ENCODE measurements at places on chromosomes 2 and 18.

- DNase-seq, result no peak
Observed at GRCh38 chr18:28099237-28099636, 77.7 kb downstream of the CDH2 start.

- DNase-seq, result no peak
Observed at GRCh38 chr2:3451926-3452671, 67.2 kb downstream of the ADI1 start.

DNA sequence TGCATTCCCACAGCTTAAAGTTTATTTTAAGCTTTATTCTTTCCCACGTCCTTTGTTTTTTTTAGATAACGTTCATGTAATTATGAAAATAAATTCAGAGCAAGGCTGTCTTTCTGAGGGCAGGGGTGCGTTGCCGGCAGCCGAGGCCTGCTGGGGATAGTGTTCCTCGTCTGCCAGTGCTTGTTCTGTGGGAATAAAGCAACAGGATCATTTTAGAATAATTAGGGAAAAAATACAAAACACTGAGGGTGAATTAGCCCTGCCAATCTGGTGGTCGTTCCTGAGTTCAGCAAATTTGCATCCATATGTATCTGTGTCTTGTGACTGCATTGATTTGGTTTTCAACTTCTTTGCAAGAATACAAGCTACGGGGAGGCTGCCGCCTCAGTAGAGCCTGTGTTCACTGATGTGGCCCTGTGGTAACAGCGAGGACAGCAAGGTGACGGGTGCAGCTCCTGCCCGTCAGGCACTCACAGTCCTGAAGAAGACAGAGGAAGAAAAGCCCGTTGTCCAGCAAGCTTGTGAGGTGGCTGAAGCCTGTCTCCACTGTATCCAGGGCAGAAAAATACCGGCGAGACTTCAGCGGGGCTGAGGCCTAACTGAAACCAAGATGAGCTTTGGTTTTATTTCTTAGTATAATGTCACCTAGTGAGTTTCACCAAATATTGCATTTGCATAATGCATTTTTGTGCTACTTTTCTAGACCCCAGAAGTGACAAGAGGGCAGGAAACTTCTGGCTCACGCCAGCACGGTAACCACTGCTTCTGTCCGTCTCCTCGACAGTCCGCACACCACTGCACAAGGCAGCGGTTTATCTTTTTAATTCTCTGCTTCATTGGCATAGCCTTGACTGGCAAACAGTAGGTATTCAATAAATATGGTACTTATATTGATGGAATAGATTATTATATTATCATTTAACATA lies 64.5 kb downstream of the SH3YL1 start:
- DNase-seq, result no peak

GRCh38 chr2:99543247-99543646 lies 53.4 kb upstream of the REV1 start:
- no peak for DNase-seq

GRCh38 chr18:76658627-76659026 lies 163.6 kb upstream of the ZNF516 start:
- peak; percentile 44 for DNase-seq

DNA sequence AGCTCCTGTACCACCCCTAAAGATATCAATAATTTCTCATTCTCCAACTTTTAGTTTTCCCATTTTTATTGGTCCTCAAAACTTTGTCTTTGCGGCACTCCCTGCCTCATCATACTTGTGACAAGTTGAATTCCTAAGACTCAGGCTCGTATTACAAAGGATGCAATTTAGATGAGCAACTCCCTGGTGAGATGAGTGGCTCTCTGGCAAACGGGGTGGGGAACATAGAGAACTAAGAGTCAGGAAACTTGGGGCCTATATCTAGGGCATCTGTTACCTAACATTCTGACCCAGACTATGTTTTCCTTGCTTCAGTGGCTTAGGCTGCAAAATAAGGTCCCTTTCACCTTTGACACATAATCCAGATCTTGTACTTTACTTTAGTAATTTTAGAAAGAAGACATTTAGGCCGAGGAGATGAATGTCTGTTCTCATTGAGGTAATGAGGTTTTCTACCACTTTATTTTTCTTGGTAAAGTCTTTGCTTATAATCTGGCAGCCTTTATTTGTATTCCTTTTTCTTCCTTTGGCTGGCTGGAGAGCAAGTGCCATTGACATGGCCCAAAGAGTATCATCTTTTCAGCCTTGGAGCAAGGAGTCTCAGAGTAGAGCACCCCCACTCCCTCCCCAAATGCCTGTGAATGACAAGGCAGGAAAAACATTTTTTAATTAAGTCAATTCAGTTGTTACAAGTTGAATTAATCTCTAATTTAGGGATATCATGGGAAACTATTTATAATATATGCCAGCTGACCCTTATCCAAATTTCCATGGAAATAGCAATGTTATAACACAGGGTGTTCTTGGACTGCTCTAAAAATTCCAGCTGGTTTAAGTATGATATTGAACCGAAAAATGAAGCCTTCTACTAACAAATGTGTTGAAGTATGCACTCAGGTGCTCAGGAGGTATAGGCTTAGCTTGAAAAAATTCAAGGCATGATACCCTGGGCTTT lies 15.2 kb downstream of the TSPYL6 start:
- no peak for DNase-seq

All from stimulated activated CD8-positive, alpha-beta memory T cell treated with anti-CD3 and anti-CD28 coated beads, Interleukin-4, amount 100 ng/mL, for 24 hours (primary cell).